ENCODE measurements at places on chromosomes 1 and 21.

DNA sequence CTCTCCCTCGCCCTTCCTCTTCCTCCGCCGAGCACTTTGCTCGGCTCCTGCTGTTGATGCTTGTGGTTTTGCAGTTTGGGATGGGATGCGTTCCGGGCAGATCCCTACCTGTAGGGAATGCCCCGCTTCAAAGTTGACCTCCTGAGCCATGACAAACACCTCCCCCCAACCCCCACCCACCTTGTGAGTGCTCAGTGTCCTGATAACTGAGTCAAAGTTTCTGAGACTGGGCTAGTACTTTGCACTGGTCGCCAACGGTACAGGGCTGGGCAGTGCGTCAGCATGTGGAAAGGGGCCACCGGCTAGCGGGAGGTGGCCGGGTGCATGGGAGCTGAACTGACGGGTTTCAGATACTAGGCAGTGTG is 771 bp downstream of the RABGAP1L start:
- peak; percentile 33 for DNase-seq

DNA sequence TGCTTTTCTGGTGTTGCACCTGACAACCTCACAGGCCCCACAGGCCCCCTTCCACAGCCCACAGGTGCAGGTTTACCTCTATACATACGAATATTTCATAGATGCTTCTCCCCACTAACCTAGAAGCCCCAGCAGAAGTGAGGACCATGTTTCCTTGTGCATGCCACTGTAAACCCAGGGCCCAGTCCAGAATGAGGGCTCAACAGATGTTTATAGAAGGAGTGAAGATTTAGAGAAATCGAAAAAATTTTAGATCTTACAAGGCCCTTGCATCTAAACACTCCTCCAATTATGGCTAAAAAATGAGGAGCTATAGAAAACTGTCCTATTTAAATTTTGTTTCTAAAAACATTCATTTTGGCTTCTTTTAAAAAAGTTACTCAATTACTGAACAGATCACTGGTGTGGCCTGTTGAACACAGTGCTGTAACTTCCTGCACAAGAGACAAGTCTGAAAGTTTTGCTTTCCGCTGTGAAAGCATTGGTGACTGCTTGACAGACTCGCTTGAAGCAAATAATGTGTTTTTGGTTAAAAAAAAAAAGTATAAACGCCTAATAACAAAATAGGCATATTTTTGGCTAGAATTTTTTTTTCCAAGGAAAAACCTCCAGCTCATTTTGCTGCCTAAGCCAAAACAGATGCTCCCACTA is 1.2 kb downstream of the ABCB10 start:
- no peak for DNase-seq

GRCh38 chr1:5950994-5951785 is 41.0 kb downstream of the NPHP4 start:
- no peak for DNase-seq

DNA sequence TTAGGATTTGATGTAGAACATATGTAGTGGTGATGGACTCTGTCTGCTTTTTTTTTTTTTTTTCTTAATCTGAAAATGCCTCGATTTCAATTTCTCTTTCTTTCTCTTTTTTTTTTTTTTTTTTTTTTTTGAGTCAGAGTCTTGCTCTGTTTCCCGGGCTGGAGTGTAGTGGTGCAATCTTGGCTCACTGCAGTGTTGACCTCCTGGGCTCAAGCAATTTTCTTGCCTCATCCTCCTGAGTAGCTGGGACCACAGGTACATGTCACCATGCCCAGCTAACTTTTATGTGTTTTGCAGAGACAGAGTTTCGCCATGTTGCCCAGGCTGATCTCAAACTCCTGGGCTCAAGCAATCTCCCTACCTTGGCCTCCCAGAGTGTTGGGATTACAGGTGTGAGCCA is 17.4 kb downstream of the MAST2 start:
- no peak for DNase-seq

GRCh38 chr1:54274448-54274847 is 74.5 kb downstream of the MRPL37 start:
- DNase-seq: no peak

- DNase-seq: no peak
Observed at GRCh38 chr1:92587445-92587844, 100.7 kb upstream of the GFI1 start.

GRCh38 chr1:225451340-225451739 is 23.5 kb upstream of the LBR start:
- no peak for DNase-seq

- no peak for DNase-seq
Observed at GRCh38 chr1:218351391-218352074, 6.4 kb downstream of the TGFB2 start.

- no peak for DNase-seq
Observed at GRCh38 chr1:225119307-225119706, 189.8 kb downstream of the DNAH14 start.

GRCh38 chr1:26787381-26787705 is 407 bp upstream of the PIGV start:
- no peak for DNase-seq

DNA sequence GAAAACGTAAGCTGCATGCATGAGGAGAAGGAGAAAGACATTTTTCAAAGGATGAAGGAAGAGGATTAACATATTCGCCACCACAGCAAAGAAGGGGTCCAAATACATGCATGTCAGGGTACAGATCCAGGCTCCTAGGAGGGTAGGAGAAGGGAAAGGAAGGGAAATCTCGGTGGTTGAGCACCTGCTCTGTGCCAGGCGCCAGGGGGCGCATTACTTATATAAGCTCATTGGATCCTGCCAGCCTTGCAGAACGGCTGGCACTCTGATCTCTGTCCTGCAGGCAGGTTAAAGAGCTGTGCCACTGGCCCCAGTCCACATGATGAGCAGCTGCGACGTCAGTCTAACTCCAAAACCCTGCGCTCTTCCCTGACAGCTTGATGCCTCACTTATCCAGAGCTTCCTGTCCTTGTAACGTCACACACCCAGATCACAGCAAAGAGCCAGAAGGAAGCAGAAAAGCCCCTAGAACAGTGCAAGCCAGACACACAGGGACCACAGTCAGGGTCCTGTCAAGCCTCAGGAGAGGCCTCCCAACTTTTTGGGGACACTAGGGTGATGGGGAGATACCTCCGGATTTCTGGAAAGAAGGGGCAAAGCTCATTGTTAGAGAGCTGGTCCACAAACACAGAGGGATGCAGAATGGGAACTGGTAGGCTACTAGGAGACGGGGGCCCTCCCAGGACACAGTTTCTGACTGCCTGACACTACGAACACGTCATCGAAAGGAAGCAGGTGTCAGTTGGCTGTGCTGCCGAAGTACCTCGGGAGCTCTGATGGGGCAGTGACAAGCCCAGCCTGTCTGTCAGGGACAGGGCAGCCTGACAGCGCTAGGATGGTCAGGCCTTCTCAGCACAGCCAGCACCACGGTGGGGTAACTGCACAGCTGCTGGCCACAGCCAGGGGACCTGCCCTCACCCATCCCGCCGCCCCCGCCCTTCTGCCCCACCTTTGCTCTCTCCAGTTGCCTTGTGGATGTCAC is 99.1 kb downstream of the BEND5 start:
- DNase-seq: no peak

DNA sequence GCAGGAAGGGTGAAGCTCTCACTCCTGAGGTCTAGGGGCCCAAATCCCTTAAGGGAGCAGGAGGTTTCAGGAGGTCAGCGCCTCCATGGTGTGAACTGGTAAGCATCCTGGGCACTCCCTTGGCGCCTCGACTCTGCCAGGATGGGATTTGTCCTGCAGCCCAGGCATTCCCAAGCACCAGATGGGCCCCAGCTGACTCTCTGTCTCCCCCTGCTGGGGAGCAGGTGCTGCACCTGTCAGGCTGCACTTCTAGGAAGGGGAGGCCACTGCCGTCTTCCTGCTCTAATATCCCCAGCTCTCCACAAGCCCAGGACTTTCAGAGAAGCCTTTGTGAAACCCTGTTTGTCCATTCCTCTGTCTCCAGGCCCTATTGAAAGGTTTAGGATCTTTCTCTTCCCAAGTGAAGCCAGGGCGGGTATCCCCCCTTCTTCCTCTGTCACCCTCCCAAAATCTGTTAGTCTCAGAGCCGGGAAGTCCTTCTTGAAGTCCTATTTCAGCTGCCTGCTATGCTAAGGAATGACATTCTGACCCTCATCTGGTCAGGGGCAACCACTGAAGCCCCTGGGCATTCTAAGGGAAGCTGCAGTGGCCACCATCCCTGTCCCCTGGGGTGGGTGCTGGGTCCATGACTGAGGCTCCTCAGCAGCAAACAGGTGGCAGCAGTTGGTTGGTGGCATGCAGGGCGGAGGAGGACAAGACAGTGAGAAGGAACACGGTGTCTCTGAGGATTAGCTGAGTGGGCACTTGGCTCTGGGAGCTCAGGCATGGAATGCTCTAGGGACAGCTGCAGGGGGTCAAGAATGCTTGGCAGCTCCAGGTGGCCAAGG is 3.2 kb downstream of the MYBPH start:
- DNase-seq: peak; percentile 92

- DNase-seq: no peak
Observed at GRCh38 chr1:182249201-182249676, 142.4 kb downstream of the GLUL start.

DNA sequence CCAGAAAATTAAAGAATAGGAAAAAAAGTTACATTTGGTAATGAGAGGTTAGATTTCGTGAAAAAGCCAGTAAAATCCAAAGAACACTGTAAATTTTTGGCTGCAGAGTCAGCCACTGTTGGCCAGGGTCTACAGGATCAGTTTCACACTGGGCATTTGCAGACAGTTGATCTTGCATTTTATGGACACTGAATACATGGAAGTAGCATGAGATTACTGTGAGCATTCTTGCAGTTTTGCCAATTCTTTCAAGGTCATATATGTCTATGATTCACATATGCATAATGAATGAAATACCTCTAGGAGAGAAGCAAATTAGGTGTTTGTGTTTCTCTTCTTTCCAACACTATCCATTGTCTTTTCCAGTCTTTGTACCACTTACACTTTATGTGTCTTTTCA is 200.8 kb upstream of the DPYD start:
- no peak for DNase-seq

DNA sequence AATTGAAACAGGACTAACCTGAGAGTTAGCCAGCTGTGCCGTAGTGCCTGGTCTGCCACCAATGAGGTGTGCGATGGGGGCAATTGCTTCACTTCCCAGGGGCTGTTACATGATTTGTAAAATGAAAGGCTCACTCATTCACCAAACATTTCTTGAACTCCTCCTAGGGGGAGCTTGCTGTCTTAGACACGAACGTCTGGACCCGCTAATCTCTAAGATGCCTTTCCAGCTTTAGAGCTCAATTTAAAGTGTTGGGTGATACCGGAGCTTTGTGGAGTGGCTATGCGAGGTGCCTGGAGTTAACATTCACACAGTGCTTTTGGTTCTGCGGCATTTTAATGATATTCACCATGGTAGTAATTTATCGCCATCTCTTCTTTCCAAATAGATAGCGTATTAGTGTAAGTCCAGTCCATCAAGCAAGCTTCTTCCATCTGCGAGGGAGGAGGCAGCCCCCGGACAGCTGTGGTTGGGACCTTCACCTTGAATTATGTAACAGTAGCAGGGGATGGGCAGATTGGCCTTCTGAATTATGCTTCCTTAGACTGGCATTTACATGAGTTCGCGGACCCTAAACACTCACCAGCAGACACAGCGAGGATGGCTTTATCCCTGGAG is 179.9 kb downstream of the ADSS2 start:
- no peak for DNase-seq

DNA sequence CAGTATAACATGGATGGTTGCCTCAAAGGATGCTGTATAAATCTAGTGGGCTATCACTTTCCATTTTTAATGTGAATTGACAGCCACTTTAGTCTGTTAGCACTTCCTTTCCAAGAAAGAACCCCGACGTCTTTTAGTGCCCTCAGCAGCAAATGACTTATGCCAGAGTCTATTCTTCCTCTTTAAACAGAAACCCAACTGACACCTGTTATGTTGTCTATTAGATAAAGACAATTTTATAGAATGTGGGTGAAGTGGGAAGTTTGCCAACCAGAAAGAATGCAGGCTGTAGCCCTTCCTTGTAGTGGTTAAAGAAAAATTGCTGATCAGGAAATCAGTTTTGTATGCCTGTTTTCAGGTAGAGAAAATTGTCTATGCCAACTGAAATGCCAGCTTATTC is 344.9 kb downstream of the ZNF326 start:
- DNase-seq: no peak

- no peak for DNase-seq
Observed at GRCh38 chr21:35390013-35390776, 341.1 kb upstream of the RUNX1 start.

DNA sequence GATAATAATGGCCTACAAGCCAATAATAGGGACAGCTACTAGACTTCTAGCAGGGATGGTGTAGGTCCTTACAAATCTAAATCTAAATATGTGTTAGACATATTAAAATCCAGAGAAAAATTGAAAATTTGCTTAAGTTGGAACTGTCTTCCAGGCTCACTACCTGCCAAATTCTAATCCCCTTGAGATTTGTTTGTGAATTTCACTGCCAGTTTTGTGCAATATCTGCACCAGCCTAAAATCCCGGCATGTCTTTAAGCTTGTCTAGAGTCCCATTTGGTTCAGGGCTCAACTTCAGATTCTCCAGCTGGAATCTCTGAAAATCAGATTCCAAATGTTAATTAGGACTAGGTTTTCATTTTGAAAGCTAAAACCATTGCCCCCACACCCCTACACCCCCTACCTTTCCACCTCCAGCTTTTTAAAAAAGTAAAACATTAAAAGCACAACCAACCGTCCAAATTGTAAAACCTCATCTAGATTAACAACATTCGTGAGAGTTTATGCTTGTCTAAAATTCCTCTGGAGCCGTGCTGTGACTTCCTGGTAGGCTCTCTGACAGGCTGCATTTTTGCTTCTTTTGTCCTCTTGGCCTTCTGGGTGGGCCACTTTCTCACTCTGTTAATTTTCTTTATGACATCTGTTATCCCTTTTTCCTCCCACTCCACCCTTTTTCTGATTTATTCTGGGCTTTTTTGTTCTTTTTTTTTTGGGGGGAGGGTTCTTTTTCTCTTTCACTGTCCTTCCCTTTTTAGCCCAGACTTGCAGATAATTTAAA is 348.7 kb downstream of the PAPPA2 start:
- DNase-seq: no peak

DNA sequence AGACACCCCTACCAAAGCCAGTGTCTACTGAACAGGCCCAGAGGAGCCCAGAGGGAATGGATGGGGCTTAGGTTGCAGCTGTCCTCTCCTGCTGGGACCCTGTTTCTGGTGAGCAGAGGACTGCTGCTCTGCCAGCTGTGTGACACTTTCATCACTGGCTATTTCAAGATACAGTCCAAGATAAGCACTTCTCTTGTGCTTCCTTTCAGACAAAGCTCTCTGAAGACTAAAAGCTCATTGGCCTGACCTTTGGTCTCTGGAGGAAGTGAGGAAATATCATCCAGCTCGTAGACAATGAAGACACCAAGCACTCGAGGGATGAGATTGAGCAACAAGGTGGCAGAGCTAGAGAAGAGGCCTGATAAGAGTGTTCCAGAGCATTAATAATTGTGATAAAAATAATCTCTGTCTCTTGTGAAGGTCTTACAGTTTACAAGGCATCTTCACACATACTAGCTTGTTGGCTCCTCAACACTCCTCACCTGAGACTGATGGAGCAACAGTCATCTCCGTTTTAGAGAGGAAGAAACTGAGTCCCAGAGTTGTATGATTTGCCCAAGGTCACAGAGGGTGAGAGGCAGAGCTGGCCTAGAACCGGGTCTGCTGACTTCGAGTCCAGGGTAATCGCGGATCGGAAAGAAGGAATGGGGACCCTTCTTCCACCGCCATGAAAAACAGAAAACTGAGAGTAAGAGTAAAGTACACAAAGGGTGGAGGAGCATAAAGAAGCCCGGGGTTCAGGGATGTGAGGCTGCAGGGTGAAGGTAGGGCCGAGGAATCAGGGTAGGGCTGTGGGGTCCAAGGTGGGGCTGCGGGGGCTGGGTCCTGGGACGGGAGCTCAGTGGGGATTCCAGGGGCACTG is 666 bp downstream of the PAFAH2 start:
- DNase-seq: no peak

GRCh38 chr1:186943891-186944686 is 115.3 kb downstream of the PLA2G4A start:
- DNase-seq: no peak
